Jurkat, Clone E6-1 (cell line): ENCODE measurements at places on chromosomes 5 and 9.
A peak's percentile ranks its signal among the peaks of the same experiment; 100 is the strongest.

- no peak for DNase-seq
Observed at GRCh38 chr5:43309637-43310036, 3.6 kb downstream of the HMGCS1 start.

DNA sequence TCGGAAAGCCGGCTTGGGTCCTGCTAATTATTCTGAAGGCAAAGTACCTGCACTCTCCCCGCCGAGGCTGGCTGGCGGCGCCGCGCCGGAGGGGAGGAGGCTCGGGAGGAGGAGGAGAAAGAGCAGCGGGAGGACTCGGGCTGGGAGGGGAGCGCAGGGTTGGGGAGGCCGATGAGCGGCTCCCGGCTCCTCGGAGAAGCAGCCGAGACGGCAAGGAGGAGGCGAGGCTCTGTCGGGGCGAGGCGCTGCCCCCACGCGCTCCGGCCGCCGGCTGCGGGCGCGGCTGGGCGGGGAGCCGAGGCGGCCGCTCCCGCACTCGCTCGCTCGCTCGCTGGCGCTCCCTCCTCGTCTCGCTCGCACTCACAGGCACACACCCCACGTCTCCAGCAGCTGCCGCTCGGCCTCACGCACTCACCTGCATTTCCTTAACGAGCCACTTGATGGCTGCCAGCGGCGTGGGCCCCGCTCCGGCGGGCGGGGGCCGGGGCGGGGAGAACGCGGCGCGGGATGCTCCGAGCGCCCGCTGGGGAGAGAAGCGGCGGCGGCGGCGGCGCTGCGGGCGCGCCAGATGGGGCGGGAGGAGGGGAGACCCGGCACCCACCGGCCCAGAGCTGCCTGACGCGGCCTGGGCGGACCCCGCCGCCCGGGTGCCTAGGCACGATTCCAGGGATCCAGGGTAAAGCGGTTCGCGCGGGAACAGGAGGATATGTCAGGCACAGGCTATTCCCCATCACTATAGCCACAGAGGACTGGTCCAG is at the start of gene PTPRD:
PTPRD (minus strand) TSS at position 362 of the 758 bp plus-strand sequence.
- peak; percentile 50 for DNase-seq

DNA sequence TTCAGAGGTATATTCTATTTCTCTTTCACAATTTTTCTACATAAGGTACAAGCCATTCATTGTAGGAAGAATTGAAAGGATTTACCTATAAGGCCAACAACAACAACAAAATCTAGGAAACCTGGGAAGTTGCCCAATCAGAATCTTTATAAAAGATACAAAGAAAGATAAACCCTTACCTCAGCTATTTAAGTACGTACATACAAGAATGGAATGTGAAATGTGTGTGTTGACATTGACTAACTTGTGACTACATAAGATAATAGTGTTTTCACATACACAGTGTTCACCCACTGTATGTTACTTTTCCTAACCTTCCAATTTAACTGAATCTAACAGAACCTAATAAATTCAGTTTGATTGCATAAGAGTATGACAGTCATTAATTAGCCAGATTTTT is 154.1 kb downstream of the ADAMTS6 start:
- DNase-seq = no peak

- DNase-seq = no peak
Observed at GRCh38 chr9:14170392-14170931, 143.5 kb downstream of the NFIB start.

GRCh38 chr5:143896516-143896915 is 84.6 kb downstream of the HMHB1 start:
- DNase-seq = no peak

- DNase-seq = no peak
Observed at GRCh38 chr9:91898451-91899218, 51.4 kb downstream of the ROR2 start.
